ENCODE measurements at places on chromosomes 6 and 20. TPM values are rescaled to one million over a fixed set of nuclear protein-coding genes. Genes with fewer than 3 reads are reported as not detected.

- DNase-seq: no peak
- no peak overlapping the region for H3K27ac ChIP-seq
- no peak overlapping the region for H3K4me3 ChIP-seq
Observed at GRCh38 chr6:78615430-78615904, 251.9 kb upstream of the IRAK1BP1 start.

GRCh38 chr6:147841547-147842148, 333.2 kb downstream of the SAMD5 start:
- no peak for DNase-seq
- H3K27ac ChIP-seq: no peak overlapping the region
- H3K36me3 ChIP-seq: no peaks in the 10 kb centered on the region
- no peaks in the 10 kb centered on the region for H3K27me3 ChIP-seq
- H3K4me1 ChIP-seq: no peaks in the 10 kb centered on the region
- H3K4me3 ChIP-seq: no peak overlapping the region

C6orf15 gene
- not detected for total RNA-seq

PI16 gene
- 7.8 TPM for total RNA-seq

DNA sequence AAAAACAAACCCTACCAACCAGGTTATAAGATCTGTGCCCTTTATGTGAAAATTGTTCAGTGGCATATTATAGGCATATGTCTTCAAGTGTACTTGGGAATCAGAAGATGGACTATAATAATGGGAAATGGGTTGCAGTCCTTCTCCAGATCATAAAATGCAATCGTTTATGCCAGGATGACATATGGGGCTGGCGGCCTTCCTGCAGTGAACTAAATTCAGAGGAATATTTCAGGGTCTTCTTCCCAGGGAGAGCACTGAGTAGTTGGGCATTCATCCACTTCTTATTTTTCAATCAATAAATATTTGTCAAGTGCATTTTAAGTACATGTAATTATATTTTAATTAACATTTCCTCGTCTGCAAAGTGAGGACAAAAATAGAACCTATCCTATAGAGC, 176.2 kb upstream of the CNR1 start:
- H3K27me3 ChIP-seq: no peaks in the 10 kb centered on the region
- no peaks in the 10 kb centered on the region for H3K36me3 ChIP-seq
- H3K4me3 ChIP-seq: no peak overlapping the region

- no peak for DNase-seq
- no peaks in the 10 kb centered on the region for H3K36me3 ChIP-seq
- H3K27ac ChIP-seq: no peak overlapping the region
- no peaks in the 10 kb centered on the region for H3K4me1 ChIP-seq
Observed at GRCh38 chr6:134908906-134909516, 40.9 kb downstream of the ALDH8A1 start.

- H3K36me3 ChIP-seq: no peaks in the 10 kb centered on the region
- H3K4me1 ChIP-seq: no peaks in the 10 kb centered on the region
- H3K4me3 ChIP-seq: no peak overlapping the region
- H3K27me3 ChIP-seq: no peaks in the 10 kb centered on the region
Observed at GRCh38 chr20:53161073-53161472, 188.9 kb downstream of the TSHZ2 start.

GRCh38 chr6:80156221-80156620, 49.8 kb downstream of the BCKDHB start:
- H3K27ac ChIP-seq: no peak overlapping the region
- H3K4me1 ChIP-seq: no peaks in the 10 kb centered on the region
- no peaks in the 10 kb centered on the region for H3K27me3 ChIP-seq
- DNase-seq: no peak

GRCh38 chr6:156169371-156169770, 607.8 kb upstream of the ARID1B start:
- no peaks in the 10 kb centered on the region for H3K36me3 ChIP-seq
- peaks cover 6% of the 10 kb centered on the region for H3K4me1 ChIP-seq
- H3K27ac ChIP-seq: no peak overlapping the region
- no peak for DNase-seq
- H3K4me3 ChIP-seq: no peak overlapping the region
- H3K27me3 ChIP-seq: no peaks in the 10 kb centered on the region

DNA sequence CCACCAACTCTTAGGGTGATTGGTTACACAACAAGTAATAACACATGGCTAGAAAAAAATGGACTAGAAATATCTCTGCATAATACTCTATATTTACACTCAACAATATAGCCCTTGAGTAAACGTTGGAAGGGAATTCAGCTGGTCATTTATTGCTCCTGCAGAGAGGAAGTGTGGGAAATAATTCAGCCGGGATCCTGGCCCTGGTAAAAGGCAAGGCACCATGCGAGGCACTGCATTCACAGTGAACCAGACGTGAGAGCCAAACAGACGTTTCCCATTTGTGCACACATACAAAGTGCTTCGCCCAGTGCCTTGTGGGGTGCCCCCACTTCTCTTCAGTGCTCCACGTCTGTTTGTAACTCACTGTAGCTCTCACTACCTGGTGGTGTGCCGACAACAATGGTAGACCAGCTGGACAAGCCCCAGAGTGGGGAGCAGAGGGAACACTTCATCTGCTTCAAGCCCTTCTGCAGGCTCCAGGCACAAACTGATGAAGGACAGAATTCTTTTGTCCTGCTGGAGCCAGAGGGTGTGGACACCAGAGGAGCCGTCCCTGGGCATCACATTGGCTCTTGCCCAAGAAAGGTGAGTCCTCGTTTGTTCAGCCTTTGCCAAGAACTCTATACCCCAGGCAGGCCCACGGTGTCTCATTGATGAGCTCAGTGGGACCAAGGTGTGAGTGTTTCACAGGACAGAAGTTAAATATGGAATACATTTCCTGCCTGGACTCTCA, 18.8 kb downstream of the SYNDIG1 start:
- no peak for DNase-seq
- H3K4me3 ChIP-seq: no peak overlapping the region
- H3K27me3 ChIP-seq: no peaks in the 10 kb centered on the region
- H3K36me3 ChIP-seq: no peaks in the 10 kb centered on the region
- H3K27ac ChIP-seq: no peak overlapping the region

IL17F gene
- total RNA-seq: not detected

DEFB124 gene
- not detected for total RNA-seq

DNA sequence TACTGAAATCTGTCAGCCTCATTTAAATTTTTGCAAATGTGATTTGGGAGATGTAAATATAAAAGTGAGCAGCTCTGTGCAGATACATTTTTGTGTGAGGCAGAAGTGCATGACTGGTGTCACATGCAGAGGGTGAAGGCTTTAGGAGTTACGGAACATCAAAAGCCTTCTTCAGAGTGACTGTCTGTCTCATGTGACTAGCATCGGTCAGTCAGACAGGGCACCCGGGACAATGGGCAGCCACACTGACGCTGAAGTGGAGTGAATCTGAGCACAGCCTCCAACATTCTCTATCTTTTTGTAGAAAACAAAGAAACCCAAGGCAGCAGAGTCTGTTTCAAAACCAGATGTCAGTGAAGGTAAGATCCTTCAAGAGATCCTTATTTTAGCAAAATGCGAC, 7.9 kb upstream of the FAM209A start:
- no peak overlapping the region for H3K4me3 ChIP-seq
- H3K27me3 ChIP-seq: no peaks in the 10 kb centered on the region
- peaks cover 68% of the 10 kb centered on the region for H3K36me3 ChIP-seq

DNA sequence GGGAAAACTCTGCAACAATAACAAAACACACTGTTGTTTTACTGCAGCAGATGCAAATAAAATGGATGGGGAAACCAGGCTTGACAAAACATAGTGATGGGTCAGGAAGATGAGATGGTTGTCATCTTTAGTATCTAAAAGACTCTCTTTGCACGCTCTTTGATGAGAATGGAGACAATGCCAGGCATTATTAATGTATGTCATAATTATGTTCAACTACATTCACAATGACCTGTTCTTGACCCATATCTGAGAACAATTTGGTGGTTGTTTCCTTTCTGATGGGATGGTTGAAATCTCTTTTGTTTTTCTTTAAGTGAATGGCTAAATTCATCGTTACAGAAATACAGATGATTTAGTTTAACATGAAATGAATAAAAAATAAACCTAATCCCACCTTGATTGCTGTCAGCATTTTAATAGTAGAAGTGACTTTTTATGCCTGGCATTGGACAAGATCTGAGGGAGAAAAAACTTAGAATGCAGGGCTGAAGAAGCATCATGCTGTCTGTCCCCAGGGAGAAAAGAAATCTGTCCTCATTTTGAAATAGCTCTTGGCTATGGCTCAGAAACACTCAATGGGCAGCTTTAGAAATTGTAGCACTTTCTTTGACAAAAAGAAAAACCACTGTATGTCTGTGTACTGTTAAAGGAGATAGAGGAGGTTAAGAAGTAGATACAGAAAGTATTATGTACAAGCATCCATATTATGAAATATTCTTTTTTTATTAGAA, 12.4 kb upstream of the GRIK2 start:
- H3K27me3 ChIP-seq: no peaks in the 10 kb centered on the region
- no peak overlapping the region for H3K4me3 ChIP-seq
- H3K27ac ChIP-seq: no peak overlapping the region
- H3K4me1 ChIP-seq: no peaks in the 10 kb centered on the region
- no peak for DNase-seq

DNA sequence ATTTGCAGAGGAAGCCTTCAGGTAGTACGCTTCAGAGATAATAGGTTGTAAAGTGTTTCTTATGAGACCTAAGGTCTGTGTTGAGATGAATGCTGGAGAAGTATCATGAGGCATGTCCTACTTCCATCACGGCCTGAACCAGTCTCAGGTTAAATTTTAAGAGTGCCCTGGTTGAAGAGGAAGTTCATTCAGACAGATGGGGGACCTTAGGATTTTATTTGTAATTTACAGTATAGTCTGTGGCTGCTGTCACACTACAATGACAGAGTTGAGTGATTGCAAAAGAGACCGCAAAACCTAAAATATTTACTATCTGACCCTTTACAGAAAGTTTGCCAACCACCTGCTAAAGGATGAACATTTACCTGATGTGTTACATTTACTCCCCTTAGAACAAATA, 70.9 kb downstream of the UST start:
- no peaks in the 10 kb centered on the region for H3K36me3 ChIP-seq
- H3K4me1 ChIP-seq: no peaks in the 10 kb centered on the region
- no peaks in the 10 kb centered on the region for H3K27me3 ChIP-seq
- DNase-seq: no peak
- H3K4me3 ChIP-seq: no peak overlapping the region
- H3K27ac ChIP-seq: no peak overlapping the region

- no peaks in the 10 kb centered on the region for H3K36me3 ChIP-seq
- H3K4me3 ChIP-seq: no peak overlapping the region
Observed at GRCh38 chr6:164345806-164346496, 931.4 kb downstream of the QKI start.

PAX1 gene
- total RNA-seq: not detected

DNA sequence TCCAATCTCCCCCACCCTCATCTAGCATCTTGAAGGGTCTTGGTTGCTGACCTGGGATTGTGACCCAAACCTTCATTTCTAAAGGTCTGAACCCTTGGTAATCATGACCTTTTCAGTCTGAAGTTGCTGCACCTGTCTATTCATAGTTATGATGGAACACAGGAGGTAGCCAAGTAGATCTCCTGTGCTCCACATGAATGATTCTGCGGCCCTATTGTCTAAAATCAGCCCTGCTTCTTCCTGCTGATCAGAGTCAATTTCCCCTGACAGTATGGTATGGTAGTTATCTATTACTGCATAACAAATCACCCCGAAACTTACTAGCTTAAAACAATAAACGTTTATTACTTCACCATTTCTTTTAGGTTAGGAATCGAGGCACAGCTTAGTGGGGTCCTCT, 9.0 kb downstream of the OR2B6 start:
- no peaks in the 10 kb centered on the region for H3K36me3 ChIP-seq
- no peaks in the 10 kb centered on the region for H3K4me1 ChIP-seq
- peaks cover 18% of the 10 kb centered on the region for H3K27me3 ChIP-seq
- H3K4me3 ChIP-seq: no peak overlapping the region

- no peak overlapping the region for H3K27ac ChIP-seq
- no peak for DNase-seq
- H3K4me1 ChIP-seq: no peaks in the 10 kb centered on the region
- no peaks in the 10 kb centered on the region for H3K27me3 ChIP-seq
- no peak overlapping the region for H3K4me3 ChIP-seq
Observed at GRCh38 chr6:94468830-94469229, 1049.5 kb upstream of the EPHA7 start.

DNA sequence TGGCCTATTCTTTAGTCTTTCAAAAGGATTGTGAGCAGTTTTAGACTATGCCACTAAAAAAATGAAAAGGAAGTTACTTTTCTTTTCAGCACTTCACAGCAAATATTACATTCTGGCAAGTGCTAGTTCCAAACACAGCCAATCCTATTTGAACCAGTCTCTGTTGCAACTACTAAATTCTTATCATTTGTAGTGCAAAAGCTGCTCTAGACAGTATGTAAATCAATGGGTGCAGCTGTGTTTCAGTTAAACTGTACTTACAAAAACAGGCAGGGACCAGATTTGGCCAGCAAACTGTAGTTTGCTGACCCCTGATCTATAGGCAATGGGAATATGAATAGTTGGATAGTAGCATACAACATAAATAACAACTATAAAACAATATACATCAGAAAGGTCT, 68.1 kb upstream of the TULP1 start:
- peaks cover 77% of the 10 kb centered on the region for H3K36me3 ChIP-seq
- no peak for DNase-seq
- H3K27me3 ChIP-seq: no peaks in the 10 kb centered on the region
- peaks cover 16% of the 10 kb centered on the region for H3K4me1 ChIP-seq

MYBL2 gene
- 0.69 TPM for total RNA-seq

DNA sequence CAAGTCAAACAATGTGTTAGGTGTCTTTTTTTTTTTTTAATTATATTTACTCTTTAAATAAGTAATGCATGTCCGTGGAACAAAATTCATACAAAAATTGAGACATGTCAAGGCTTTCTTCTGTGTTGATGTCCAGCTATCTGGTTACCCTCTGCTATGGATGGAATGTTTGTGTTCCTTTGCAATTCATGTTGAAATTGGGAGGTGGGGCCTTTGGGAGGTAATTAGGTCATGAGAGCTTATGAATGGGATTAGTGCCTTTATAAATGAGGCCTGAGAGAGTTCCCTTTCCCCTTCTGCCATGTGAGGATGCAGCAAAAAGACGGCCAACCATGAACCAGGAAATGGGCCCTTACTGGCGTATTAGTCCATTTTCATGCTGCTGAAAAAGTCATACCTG, 83.1 kb upstream of the KCNG1 start:
- no peak overlapping the region for H3K27ac ChIP-seq
- no peaks in the 10 kb centered on the region for H3K27me3 ChIP-seq
- H3K36me3 ChIP-seq: no peaks in the 10 kb centered on the region
- H3K4me3 ChIP-seq: no peak overlapping the region
- no peak for DNase-seq

Measured in CD4-positive, alpha-beta T cell (primary cell).